ENCODE measurements at places on chromosomes 6 and 20. TPM values are rescaled to one million over a fixed set of nuclear protein-coding genes. Genes with fewer than 3 reads are reported as not detected.
A peak's percentile ranks its signal among the peaks of the same experiment; 100 is the strongest.

Gene CUTA
- total RNA-seq = 232 TPM

Gene LPA
- not detected for total RNA-seq

Gene MAPK13
- 4.5 TPM for total RNA-seq

Gene SNX14
- 90.5 TPM for total RNA-seq

Gene MBOAT1
- 4.8 TPM for total RNA-seq

Gene RAET1G
- total RNA-seq = not detected

Gene LAMA5
- 285 TPM for total RNA-seq

Gene HACE1
- 13.7 TPM for total RNA-seq

- H3K4me1 ChIP-seq = no peaks in the 10 kb centered on the region
- H3K27ac ChIP-seq = no peak overlapping the region
- no peaks in the 10 kb centered on the region for H3K27me3 ChIP-seq
- no peak overlapping the region for H3K4me3 ChIP-seq
- no peaks in the 10 kb centered on the region for H3K36me3 ChIP-seq
Measured at GRCh38 chr6:45222380-45222779, 105.8 kb upstream of the RUNX2 start.

- peaks cover 10% of the 10 kb centered on the region for H3K4me1 ChIP-seq
- no peaks in the 10 kb centered on the region for H3K36me3 ChIP-seq
- DNase-seq = no peak
- H3K27ac ChIP-seq = no peak overlapping the region
- H3K27me3 ChIP-seq = peaks cover 20% of the 10 kb centered on the region
Measured at GRCh38 chr6:106359959-106360409, 533 bp upstream of the CRYBG1 start.

- no peak overlapping the region for H3K27ac ChIP-seq
- no peak overlapping the region for H3K4me3 ChIP-seq
- no peak for DNase-seq
- H3K36me3 ChIP-seq = no peaks in the 10 kb centered on the region
- H3K4me1 ChIP-seq = no peaks in the 10 kb centered on the region
Measured at GRCh38 chr20:21677781-21678180, 27.7 kb upstream of the PAX1 start.

GRCh38 chr6:148629181-148629580 is 117.6 kb upstream of the UST start:
- no peaks in the 10 kb centered on the region for H3K27me3 ChIP-seq
- no peak overlapping the region for H3K27ac ChIP-seq
- no peak for DNase-seq
- no peak overlapping the region for H3K4me3 ChIP-seq

DNA sequence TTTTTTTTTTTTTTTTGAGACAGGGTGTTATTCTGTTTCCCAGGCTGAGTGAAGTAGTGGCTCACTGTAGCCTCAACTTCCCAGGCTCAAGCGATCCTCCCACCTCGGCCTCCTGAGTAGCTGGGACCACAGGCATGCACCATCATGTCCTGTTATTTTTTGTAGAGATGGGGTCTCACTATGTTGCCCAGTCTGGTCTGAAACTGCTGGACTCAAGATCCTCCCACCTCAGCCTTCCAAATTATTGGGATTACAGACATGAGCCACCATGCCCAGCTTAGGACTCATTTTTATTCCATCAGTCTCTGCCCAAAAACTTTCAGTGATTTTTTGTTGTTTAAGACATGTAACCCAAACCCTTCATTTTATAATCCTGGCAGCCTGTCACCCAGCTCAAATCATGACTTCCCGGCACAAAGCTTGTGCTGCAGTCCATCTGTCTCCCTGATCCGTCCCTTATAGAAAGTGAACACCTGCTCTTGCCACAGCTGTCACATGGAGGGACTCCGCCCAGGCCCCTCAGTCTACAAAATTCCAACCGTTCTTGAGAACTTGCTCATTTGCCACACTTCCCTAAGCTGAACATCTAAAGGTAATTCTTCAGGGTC is 183.9 kb upstream of the JARID2 start:
- no peak overlapping the region for H3K4me3 ChIP-seq
- peaks cover 28% of the 10 kb centered on the region for H3K4me1 ChIP-seq
- no peaks in the 10 kb centered on the region for H3K36me3 ChIP-seq
- no peak for DNase-seq
- peak overlapping the region; percentile 74 for H3K27ac ChIP-seq
- H3K27me3 ChIP-seq = no peaks in the 10 kb centered on the region
